ENCODE measurements at places on chromosomes 1 and 21.

GRCh38 chr1:220810963-220811362 lies 24.2 kb downstream of the MTARC1 start:
- DNase-seq, result no peak

DNA sequence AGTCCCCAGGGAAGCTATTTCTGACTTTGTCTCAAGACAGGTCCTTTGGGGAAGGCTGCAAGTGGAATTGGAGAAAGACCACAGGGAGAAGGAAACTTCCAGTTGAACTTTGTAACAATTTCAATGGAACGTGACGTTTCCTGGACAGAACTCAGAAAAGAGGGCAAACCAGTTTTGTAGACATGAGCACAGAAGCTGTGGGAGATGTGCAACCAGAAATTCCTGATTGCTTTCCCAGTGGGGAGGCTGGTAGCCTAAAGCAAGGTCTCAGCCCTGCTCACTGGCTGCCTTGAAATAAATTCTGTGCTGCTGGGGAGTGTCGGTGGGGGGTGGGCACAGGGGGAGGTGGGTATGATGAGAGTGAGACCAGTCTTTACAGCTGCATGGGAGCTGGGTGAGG lies 1206.7 kb upstream of the ADGRL2 start:
- DNase-seq, result no peak

DNA sequence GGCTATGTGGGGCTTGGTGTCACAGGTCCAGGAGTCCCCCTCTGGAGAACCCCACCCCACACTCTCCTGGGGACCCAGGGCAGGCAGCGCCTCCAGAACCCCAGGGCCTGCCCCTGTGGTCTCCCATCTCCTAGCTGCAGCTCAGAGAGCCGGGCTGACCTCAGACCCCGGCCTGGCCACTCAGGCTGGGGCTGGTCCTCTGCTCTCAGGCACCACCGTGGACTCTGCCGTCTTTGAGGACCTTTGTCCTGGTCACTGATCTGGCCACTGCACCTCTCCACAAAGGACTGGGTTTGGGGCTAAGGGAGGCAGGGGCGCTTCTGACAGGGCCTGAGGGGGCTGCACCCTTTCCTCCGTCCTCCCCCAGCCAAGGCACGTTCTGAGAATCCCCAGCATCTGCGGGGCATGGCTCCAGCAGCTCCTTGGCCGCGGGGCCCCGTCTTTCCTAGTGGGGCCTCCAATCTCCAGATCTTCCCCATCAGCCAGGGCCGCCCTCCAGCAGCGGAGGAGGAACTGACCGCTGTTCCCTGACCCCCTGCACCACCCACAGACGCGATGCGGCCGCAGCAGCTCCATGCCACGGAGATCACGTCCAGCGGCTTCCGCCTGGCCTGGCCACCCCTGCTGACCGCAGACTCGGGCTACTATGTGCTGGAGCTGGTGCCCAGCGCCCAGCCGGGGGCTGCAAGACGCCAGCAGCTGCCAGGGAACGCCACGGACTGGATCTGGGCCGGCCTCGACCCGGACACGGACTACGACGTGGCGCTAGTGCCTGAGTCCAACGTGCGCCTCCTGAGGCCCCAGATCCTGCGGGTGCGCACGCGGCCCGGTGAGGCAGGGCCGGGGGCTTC lies 3.3 kb downstream of the VWA1 start:
- no peak for DNase-seq

DNA sequence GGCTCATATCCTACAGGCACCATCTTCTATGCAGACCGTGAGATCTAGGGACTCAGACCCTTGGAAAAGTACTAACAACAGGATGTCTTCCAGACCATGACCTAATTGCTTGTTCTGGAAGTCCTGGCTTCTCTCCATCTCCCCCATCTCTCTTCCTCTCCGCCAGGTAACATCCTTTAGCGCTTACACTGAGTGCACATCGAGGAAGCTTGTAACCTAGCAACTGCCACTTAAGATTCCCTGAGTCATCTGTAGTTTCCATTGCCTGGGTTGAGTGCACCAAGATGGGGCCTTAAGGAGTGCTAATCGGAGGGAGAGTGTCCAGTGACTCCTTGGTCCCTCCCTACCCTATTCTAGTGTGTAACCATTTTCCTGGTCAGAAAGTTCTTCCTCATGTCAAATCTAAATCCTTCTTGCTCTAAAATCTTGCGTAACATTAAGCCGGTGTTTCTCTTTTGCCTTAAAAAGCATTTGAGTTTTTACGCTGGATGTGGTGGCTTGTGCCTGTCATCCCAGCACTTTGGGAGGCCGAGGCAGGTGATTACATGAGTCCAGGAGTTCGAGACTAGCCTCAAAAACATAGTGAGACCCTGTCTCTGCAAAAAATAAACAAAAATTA lies 9.7 kb downstream of the KLHDC8A start:
- no peak for DNase-seq

GRCh38 chr1:55402142-55402541 lies 187.0 kb upstream of the USP24 start:
- DNase-seq, result no peak

DNA sequence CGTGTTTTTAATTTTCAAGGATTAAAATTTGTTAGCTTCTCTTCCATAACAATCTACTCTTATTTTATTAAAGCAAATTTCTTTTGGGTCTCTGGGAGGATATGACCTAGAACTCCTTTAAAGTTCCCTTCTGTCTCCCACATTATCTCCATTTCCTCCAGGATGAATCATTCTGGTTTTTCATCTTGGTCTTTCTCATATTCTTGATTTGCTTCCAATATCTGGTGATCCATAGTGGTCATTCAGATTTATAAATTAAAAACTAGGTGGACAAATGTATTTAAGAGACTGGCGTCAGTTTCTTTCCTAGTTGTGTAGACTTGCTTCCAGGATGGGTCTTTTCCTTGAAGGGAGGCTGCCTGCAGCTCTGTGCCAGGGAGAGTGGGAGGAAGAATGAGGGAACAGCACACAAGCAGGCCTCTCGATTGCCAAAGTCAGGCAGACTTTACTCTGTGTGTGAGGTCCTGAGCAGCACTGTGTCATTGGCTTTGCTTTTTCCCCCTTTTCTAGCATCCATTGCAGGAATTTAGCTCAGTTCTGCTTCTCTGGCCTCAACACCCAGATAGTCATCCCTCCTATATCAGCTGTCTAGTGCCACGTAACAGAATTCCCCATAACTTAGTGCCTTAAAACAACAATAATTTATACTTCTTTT lies 48.1 kb upstream of the FOXO6 start:
- DNase-seq, result no peak

DNA sequence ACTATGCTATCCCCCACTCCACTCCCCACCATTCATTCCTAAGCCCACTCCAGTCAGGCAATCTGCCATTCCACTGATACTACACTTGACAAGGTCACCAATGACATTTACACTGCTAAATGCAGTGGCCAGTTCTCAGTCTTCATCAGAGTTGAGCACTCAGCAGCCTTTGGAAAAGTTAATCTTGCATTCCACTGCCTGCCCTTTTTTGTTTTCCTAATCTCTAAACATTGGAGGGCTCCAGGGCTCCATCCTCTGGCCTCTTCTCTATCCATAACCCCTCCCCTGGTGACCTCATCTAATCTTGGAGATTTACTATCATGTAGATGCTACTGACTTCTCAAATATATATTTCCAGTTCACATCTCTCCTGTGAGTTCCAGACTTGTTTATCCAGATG lies 70.9 kb upstream of the S1PR1 start:
- no peak for DNase-seq

- DNase-seq, result no peak
These were observed 45.2 kb downstream of the PRKCZ start for GRCh38 chr1:2095394-2095793.

GRCh38 chr1:1240822-1241587 lies 5.5 kb downstream of the C1QTNF12 start:
- no peak for DNase-seq

GRCh38 chr1:237470712-237471338 lies 419.9 kb downstream of the ZP4 start:
- DNase-seq, result peak; percentile 63

DNA sequence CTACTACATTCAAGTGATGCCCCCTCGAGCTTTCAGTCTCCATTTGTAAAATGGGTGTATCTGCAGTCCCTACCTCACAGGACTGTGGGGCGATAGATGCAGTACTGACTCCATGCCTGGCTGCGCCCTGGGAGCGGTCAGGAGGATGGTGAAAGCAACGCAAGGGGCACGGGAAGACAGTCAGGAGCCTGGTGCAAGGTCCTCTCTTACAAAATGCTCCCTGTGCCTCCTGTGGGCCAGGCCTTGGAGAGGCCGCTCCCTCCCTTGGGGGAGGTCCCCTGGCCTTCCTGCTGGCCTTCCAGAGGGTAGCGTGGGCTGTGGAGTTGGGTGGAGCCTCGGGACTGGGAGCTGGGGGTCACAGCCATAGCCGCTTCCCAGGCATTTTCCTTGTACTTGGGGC lies 21.6 kb downstream of the FAM151A start:
- no peak for DNase-seq

- no peak for DNase-seq
These were observed 13.1 kb downstream of the IL6R start for GRCh38 chr1:154418062-154418921.

GRCh38 chr21:40146216-40146837 lies 279.1 kb downstream of the PCP4 start:
- DNase-seq, result no peak

- no peak for DNase-seq
These were observed 47.9 kb downstream of the SLC66A1 start for GRCh38 chr1:19360016-19360415.

DNA sequence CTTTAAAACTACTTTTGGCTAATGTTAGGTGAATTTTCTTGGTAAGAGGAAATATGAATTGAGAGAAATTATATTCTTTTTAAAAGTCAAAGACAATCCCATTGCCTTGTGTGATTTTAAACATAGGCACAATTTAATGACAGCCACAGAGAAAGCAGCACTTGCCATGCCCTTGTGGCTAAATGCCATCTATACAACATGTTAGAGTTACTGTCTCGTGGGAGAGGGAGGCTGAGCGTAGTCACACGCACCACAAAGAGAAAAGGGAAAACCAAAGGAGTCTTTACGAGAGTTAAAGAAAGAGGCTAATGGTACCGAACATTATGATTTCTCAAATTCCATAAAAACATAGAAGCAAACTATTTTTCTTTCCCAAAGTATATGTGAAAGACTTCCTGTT lies 537.9 kb downstream of the PTPRC start:
- DNase-seq, result no peak

GRCh38 chr1:180982422-180982821 lies 40.2 kb downstream of the STX6 start:
- DNase-seq, result no peak

Measured in left ventricle myocardium superior (tissue), 1 donor.